ENCODE measurements at places on chromosomes 16 and 17.

GRCh38 chr16:25912321-25912720 is 220.6 kb downstream of the HS3ST4 start:
- no peak for DNase-seq

DNA sequence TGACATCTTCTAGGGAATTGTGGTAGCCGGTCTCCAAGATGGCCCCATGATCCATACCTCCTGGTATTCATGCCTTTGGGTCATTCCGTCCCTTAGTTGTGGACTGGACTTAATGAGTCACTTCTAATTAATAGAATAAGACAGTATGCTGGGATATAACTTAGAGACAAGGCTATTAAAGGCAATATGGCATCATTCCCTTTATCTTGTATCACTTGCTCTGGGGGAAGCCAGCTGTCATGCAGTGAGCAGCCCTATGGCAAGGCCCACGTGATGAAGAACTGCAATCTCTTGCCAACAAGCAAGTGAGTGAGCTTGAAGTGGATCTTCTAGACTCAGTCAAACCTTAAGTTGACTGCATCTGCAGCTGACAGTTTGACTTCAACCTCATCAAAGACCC is 97.8 kb upstream of the MED13 start:
- DNase-seq = no peak

DNA sequence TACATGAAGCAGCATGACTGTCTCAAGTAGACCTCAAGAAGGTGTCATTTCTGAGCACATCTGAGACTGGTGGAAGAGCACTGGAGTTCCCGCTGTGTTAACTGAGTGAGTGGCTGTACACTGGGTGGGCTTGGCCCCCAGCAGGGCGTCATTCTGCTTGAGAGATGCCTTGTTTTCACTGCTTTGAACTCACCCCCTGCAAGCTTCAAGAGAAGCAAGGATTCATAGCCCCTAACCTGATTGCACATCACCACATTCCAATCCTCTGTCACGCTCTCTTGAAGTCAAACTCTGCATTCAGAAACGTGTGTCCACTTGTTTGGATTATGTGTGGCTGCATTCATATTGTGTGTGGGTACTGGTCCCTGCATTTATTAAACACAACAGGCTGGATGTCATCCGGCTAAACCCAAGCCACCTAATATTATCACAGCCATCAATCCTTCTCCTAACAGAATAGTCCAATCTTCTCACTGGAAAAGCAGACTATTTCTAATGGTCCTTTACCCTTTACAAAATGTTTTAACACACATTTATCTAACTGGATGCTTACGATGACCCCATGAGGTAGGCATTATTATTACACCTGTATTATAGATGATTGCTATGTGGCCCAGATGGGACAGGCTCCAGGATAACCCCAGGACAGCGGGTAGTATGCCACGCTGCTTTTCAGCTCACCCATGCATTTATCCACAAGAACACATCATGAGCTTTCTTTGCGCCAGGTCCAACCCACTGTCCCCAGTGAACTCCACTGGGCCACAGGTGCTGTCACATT is 76.3 kb downstream of the USP31 start:
- no peak for DNase-seq

DNA sequence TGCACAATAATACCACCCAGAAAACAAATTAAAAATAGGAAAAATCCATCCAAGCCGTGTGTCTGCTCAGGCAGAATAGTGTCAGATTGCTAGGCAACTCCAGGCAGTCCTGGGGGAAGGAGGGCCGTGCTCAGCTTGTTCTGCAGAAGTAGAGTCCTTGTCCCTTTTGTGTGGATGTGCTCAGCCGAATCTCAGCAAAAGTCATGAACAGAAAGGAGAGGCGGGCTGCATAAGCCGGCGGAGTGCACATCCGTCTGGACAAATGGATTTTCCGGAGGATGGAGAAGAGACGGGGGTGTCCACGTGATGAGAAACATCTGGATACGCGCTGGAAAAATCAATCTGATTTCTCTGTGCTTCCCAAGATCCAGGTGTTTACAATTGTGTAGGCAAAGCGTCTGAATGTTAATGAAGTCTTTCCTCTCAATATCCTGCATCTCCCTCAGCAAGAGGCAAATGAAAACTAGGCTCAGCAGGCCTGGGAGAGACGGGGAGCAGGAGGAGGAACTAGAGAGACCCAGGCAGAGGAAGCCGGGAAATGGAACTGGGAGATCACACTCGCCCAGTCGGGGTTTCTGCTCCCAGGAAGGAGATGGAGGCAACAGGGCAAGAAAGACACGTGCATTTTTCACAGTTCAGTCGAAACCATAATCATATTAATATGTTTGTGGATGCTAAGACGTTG is 7.7 kb upstream of the RBFOX3 start:
- no peak for DNase-seq

- DNase-seq = no peak
Measured at GRCh38 chr16:17298238-17298637, 172.5 kb downstream of the XYLT1 start.

DNA sequence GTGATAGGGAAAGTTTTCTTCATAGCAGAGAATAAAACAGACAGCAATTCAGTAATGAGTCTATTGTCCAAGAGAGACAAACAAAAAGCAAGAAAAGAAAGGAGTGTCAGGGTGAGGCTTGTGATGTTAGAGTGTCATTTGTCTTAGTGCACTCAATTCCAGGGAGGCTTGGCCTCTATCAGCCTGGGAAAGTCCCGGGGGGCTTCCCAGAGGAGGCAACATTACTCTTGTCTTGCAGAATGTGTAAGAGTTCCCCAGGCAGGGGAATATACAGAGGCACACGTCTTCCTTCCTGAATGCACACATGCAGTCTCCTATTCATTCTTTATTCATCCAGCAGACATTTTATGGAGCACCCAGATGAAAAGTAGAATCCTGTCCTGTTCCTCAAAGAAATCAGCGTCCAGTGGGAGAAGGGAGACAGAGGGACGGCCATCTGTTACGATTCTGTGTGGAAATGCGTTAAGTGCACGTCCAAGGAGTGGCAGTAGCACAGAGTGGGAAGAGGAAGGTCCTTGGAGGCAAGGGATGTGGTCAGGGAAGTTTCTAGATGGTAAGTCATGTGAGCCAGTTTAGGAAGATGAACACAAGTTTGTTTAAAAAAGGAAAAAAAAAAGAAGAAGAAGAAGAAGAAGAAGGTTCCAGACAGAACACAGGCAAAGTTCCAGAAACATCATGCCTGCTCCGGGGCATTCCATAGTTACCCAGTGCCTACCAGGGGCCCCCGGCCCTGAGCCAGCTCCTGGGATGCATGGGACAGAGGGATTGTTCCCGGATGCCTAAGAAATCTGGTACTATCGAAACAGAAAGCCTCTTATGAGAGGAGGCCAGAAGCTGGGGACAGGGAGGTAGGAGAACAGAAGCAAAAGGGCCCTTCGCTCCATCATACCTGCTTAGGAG is 21.1 kb downstream of the CACNG4 start:
- no peak for DNase-seq

DNA sequence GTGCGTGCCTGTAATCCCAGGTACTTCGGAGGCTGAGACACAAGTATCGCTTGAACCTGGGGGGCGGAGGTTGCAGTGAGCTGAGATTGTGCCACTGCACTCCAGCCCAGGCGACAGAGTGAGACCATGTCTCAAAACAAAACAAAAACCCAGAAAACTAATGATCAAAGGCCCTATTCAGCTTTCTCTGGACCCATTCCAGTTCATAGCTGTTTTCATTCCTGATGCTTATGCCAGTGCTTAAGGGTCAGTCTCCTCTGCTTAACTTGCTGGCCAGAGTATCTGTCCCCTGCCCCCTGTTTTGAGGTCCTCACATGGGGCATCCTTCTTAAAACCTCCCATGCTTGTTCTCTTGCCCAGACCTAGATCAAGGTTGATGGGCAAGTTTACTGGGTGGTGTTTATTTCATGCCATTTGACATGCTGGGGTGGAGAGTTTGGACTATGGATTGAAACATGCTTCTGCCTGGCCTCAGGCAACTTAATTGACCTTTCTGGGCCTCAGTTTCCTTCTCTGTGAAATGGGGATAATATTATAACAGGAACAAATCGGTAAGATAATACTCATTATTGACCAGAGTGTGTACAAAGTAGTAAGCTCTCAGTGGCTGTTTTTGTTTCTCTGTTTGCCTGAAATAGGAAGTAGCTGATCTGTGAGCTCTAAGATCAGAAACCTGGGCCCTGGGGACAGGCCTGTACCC is 369.8 kb downstream of the CPPED1 start:
- DNase-seq = no peak

DNA sequence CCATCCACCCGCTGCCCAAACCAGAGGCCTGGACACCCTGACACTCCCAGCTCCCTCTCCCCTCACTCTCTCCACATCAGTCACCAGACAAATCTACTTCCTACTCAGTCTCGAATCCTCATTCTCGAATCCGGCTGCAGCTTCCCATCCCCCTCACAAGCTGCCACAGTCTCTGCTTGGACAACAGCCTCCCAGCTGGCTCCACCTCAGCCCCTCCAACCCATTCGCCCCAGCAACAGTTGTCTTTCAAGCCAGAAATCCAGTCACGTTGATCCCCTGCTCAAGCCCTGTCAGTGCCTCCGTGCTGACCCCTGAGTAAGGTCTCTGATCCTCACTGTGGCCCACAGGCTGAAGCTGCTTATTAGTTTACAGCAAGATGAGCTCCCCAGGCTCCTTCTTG is 44.2 kb upstream of the MTSS2 start:
- no peak for DNase-seq

DNA sequence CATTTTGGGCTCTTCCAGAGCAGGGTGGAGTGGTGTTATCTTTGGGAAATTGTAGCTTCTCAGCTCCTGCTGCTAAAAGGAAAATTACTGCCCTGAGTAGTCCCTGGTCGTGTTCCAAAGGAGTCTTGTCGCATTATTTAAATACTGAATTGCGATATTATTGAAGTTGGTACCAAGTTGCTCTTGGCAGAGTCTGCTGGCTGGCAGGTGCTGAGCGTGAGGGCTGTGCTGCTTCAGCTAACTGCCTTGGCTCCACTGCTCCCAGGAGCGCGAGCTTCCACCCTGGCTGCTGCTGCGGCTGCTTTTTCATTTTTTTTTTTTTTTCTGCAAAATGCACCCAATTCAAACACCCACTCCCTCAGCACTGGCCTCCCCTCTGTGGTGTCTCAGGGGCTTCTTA is 289.8 kb downstream of the MAF start:
- no peak for DNase-seq

GRCh38 chr16:56202036-56202435 is 10.7 kb downstream of the GNAO1 start:
- DNase-seq = no peak

Measured in GM04503 (cell line).